ENCODE measurements at places on chromosomes 7 and 10.

- no peak for DNase-seq
Observed at GRCh38 chr7:35736725-35737124, 41.8 kb upstream of the HERPUD2 start.

GRCh38 chr7:114047889-114048288, 129.1 kb upstream of the PPP1R3A start:
- DNase-seq: no peak

DNA sequence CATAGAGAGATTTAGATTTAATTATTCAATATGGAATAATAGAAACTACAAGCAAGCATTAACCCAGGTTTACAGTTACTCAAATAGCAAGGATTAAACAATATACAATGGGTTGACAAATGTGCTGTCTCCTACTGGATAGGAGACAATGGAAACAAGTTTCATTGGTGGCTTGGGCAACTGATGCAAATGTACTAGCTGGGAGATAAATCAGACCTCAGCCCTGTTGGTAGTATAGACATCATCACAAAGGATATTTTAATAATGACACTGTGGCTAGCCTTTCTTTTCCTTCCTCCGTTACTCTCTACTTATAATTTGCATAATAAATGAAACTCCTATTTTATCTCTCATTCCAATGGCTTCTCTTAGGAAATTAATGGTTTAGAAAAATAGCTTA, 96.5 kb upstream of the DKK1 start:
- DNase-seq: no peak

GRCh38 chr7:28976022-28976421, 17.9 kb upstream of the TRIL start:
- DNase-seq: no peak

- no peak for DNase-seq
Observed at GRCh38 chr7:28112883-28113540, 67.6 kb downstream of the JAZF1 start.

GRCh38 chr10:99236627-99237309, 1.1 kb upstream of the HPSE2 start:
- DNase-seq: no peak

DNA sequence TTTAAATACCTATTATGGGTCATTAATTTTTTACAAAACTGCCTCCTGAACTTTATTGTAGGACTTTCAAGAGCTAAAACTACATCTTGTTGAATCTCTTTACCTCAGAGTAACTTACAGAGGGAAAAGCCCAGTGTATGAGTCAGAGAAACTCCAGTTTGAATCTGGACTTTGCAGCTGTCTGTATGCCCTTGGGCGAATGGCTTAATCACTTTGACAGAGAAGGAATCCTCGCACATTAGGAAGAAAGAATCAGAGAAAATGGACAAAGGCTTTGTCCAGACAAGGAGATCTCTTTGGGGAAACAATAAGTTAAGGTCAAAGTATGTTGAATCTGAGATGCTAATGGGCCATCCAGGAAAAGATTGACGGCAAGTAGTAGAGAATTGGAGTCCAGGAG, 484.2 kb upstream of the CELF2 start:
- DNase-seq: no peak

GRCh38 chr10:94129393-94130130, 135.8 kb downstream of the PLCE1 start:
- DNase-seq: no peak

DNA sequence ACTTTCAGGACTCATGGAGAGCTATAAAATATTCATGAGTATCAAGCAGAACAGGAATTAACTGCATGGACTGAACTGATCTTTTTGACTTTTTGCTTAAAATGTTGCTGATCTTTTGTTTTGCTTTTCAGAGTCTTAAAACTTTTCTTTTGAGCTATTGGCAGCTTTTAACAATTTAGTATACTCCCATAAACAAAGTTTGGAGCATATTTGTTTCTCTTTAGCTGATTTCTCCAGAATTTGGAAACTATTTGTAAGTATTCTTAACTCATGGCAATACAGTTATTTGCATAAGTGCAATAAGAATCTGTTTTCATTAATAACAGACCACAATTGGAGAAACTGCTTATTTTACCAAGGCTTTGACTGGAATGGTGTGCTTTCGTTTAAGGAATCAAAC, 73.4 kb upstream of the C1GALT1 start:
- no peak for DNase-seq

GRCh38 chr10:111836571-111836970, 347.0 kb downstream of the GPAM start:
- DNase-seq: no peak

- no peak for DNase-seq
Observed at GRCh38 chr7:141198194-141198958, 124.5 kb downstream of the TMEM178B start.

DNA sequence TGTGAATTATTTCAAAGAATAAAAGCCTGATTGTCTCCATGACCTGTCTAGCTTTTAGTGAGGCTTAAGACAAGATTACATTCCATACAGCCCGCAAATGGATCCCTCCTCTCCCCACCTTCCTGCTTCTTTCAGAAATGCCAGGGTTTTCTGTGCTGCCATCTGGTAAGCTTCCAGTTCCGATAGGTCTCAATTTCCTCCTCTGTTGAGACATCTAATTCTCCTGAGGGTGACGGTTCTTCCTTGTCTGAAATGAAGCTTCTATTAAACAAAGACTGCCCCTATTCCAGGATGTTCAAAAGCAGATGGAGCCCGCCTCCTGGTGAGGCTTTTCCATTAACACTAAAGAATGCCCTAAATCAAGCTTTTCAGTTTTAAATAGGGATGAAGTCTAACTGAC, 295.6 kb downstream of the PTPRN2 start:
- no peak for DNase-seq

DNA sequence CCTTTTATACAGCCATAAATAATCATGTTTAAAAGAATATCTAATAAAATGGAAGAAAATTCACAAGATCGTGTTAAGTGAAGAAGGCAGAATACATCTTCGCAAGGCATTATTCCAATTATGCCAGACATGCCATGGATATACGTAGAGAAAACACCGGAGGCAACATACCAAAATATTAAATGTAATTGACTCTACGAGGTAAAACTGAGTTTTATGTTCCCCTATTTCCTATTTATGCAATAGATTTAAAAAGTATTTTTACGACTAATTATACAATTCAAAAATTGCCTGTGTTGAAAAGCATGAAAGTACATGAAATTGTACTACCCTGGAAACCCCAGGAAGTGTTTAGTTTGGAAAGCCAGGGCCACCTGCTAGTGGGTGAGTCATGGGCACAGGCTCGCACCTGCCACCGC, 936 bp upstream of the REPIN1 start:
- DNase-seq: no peak

GRCh38 chr10:69626826-69627225, 3.2 kb upstream of the FAM241B start:
- DNase-seq: no peak

DNA sequence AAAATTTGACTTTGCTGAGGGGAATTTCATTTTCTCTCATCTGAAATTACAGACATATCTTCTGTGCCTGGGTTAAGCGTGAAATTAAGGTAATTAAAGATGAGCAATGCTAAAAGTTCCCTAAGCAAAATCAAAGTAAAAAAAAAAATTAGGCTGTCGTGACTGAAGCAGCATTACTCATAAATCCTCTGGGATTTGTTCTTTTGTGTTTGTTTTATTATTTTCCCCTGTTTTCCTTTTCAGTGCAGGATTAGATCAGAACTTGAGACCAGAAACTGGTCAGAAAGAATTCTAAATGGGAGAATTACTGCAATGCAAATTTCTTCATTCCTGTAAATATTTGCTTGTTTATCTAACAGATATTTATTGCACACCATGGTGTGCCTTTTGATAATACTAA, 141.4 kb upstream of the BET1 start:
- no peak for DNase-seq

DNA sequence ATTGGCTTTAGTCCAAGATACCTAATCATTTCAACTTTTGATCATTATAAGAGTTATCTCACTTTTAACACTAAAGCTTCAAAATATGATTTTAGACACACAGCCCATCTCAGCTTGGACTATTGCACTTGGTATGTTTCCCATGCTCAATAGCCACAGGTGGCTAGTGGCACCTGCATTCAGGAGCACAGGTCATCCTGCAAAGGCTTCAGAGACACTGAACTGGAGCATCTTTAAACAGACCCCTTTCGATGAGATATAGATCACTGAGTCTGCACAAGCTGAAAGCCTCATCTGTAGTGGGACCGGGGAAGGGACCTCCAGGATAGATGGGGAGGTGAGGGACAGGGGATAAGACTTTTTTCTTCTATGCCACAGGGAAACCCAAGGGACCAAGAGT, 48.5 kb upstream of the TARP start:
- DNase-seq: no peak

- DNase-seq: no peak
Observed at GRCh38 chr10:60197206-60197605, 192.5 kb downstream of the ANK3 start.
